ENCODE measurements at places on chromosomes 1 and 21. TPM values are rescaled to one million over a fixed set of nuclear protein-coding genes. Genes with fewer than 3 reads are reported as not detected.

DNA sequence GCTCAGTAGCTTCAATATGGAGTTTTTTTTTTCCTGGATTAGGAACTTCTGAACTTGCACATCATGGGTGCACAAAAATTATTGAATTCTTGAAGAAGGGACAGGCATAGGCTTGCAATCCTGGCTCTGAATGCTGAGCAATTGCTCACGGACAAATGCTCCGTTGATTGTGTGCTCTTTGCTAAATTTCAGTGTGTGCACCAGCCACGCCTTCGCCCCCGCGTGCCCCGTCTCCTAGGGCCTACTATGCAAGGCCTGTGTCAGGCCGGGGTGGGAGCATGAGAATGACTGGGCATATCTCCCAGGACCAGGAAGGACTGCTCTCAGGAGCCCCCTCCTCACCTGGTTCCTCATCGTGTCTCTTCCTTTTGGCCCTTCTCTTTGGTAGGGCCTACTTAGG lies 17.4 kb downstream of the IL6R start:
- no peak for DNase-seq

DNA sequence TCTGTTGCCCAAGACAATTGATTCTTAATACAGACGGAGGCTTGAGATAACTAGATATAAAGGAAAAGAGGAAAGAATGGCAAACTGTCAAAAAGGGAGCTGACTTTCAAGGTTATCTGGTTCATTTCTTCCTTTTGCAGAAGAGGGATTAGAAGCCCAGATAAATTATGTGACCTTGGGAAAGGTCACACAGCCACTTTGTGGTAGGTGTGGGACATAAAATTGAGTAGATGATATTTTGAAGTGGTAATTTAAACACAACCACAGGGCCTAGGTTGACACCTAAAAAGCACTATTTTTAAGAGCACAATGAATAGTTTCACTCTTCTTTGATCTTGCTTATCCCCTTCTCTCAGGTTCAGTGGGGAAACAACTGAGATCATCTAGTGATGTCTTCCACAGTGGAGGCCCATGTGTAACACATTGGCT lies 16.9 kb upstream of the KIAA0040 start:
- no peak for DNase-seq

GRCh38 chr1:193763266-193763665 lies 576.9 kb upstream of the B3GALT2 start:
- no peak for DNase-seq

DNA sequence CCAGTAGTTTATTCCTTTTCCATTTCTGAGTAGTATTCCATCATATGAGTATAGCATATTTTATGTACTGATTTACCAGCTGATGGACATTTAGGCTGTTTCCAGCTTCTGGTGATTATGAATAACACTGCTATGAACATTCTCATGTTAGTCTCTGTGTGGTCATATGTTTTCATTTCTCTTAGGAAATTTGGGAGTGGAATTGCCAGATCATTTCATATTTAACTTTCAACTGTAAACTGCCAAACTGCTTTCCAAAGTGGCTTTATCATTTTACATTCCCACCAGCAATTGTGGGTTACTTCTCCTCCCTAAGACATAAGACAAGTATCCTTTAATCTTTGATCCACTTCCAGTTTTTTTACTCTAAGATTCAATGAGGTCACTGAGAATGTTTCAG lies 85.7 kb upstream of the RALGPS2 start:
- DNase-seq = no peak

- DNase-seq = no peak
Observed at GRCh38 chr1:182565537-182565936, 23.5 kb downstream of the RNASEL start.

CDK18 gene
- 35.6 TPM for polyA plus RNA-seq

Data from renal pelvis (tissue), 12 donors.